ENCODE measurements at places on chromosomes 16 and 17. TPM values are rescaled to one million over a fixed set of nuclear protein-coding genes. Genes with fewer than 3 reads are reported as not detected.

DNA sequence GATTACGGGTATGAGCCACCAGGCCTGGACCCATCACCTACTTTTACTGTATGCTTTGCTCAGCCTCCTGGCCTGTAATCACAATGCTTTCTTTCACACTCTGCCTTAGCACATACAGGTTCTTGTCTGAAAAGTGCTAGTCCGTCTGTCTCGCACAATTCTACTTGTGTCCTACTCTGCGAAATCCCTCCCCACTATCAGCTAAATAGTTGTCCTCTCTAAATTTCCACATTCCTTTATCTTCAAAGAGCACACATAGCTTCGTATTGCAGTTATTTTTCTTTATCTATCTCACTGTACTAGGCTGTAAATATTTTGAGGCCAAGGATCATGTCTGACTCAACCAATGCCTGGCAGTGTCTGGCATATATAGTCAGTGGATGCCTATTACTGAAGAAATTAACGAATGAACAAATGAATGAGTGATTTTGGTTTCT, 38.5 kb upstream of the ETV4 start:
- no peak for DNase-seq

DNA sequence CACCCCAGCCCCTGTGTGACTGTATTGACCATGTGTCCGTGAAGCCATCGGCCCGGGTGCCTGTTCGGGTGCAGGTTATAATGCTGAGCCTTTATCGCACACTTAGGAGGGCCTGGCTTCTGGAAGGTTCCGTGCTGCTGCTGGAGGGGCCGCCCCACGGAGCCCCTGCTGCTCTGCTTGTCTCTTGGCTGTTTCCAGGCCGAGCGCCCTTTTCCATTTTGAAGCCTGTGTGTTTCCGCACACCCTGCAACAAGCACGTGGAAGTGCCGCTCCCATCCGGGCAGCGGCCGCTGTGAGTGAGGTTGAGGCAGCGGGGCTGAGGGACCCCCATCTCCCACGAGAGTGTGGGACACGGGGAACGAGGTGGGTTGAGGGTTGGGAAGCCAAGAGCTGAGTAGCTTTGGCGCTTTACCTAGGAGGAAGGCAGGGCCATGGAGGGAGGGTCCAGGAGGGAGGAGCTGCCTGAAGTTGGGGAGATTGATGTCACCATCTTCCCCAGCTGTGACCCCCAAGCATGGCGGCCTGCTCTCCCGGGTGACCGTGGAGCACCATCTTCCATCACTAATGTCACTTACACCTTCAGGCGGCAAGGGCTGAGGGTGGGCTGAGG, 200.1 kb upstream of the GSE1 start:
- no peak for DNase-seq

DNA sequence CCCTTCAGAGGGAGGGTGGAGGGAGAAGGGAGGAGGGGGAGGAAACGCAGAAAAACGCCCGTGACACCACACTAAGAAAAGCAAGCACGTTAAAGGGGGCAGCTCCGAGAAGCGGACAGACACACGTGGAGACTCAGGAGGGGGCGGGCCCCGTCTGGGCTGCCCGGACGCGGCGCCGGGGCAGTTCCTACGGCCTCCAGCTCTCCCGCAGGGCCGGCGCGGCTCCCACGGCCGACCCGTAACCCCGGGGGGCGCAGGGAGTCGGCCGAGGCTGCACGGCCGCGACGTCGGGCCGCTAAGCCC, 362 bp downstream of the KLHDC4 start:
- DNase-seq = no peak

DNA sequence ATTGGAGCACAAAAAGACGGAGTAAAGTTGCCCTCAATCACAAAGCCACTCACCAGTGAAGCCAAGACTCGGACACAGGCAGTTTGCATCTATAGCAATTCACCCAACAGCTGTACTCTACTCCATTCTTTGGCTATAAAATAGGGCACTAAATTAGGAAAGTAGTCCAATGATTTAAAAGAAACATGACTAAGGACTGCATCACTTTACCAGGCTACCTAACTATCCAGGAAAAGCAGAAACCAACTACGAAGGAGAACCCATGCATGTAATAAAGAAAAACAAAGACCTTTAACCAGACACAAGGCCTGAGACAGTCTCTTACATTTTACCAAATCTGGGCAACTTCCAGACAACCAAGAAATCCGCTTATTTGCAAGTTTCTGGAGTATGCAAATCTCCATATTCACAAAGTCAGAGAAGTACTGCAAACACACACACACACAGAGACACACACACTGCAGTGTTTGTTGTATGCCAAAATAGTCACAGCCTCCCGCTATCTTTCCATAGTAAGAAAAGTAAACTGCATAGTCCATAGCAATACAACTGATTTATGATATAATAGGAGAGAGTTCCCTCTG, 59.8 kb downstream of the CDH11 start:
- DNase-seq = no peak

DNA sequence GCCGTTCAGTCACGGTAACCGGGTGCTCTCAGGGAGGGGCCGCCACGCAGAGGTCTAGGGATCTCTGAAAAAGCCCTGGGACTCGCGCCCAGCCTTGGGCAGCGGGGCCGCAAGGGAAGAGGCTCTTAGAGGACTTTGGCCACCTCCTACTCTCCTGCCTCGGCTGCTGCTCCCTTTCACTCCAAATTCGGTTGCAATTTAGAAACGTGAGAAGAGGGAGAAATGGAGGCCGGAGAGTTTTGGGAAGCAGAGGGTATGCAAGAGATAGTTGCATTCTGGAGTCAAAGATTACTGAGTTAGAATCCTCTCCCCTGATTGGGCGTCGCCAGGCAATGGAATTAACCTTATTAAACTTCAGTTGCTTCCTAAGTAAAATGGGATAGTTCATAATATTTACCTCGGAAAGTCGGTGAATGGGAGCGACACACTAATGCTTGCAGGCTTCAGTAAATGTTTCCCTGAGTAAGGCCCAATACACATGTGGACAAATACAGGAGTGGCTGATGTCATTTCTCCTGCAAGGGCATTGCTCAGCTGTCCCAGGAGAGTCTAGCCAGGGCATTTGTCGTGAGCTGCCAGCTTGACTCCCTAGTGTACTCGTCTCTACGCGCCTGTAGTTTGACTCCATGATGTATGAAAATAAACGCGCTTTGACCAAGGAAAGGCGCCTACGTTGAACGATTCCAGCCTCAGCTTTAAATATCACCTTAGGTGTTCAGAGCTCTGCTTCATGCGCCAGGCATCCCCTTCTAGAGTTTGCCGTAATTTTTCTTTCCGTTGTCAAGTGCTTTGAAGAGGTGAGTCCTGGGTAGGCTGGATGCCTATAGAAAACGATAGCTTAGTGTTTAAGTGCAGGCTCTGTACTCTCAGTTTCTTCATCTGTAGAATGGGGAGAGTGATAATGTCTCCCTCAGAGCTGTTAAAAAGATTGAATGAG, 667 bp downstream of the OGFOD1 start:
- peak; percentile 9 for DNase-seq

- no peak for DNase-seq
These were observed 3.6 kb downstream of the RASD1 start for GRCh38 chr17:17492571-17492970.

- no peak for DNase-seq
These were observed 129.8 kb downstream of the ZNF423 start for GRCh38 chr16:49726155-49726554.

DNA sequence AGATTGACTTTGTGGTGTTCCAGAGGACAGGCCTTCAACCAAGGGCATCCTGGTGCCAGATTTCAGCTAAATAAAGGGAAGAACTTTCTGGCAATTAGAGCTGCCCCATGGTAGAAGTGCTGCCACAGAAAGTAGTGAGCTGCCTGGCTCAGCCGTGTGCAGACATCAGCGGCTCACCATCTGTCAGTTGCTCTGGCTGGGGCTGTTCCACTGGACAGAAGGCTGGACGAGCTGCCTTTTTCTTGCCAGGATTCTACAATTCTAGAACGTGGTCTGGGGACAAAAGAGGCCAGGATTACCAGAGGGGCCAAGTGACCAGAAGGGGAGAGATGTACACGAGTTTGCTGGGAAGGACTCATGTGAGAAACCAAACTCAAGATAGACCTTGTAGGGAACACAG, 107.0 kb upstream of the RPL38 start:
- DNase-seq = no peak

GRCh38 chr17:72311004-72311403, 190.2 kb downstream of the SOX9 start:
- no peak for DNase-seq

- DNase-seq = peak; percentile 43
These were observed 28.3 kb downstream of the VPS35L start for GRCh38 chr16:19583665-19584300.

- DNase-seq = no peak
These were observed 4.0 kb downstream of the RNF222 start for GRCh38 chr17:8393470-8394231.

GRCh38 chr17:38673707-38674013, 1.1 kb downstream of the EPOP start:
- DNase-seq = no peak

DNA sequence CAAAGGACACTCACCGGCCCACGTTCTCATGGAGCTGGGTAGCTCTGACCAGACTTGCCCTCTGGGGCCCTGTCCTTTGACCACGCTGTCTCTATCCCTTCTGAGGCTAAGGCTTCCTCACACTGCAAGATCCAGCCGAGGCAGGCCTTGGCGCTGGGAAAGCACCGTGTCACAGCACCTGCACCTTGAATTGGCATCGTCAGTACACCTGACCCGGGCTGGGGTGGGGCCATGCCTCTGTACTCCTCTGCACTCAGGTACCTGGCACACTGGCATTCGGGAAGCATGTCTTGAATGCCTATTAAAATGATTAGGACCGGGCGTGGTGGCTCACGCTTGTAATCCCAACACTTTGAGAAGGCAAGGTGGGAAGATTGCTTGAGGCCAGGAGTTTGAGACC, 6.0 kb downstream of the TBC1D24 start:
- no peak for DNase-seq

- DNase-seq = peak; percentile 60
These were observed 29.7 kb downstream of the DUSP14 start for GRCh38 chr17:37519251-37519985.

DNA sequence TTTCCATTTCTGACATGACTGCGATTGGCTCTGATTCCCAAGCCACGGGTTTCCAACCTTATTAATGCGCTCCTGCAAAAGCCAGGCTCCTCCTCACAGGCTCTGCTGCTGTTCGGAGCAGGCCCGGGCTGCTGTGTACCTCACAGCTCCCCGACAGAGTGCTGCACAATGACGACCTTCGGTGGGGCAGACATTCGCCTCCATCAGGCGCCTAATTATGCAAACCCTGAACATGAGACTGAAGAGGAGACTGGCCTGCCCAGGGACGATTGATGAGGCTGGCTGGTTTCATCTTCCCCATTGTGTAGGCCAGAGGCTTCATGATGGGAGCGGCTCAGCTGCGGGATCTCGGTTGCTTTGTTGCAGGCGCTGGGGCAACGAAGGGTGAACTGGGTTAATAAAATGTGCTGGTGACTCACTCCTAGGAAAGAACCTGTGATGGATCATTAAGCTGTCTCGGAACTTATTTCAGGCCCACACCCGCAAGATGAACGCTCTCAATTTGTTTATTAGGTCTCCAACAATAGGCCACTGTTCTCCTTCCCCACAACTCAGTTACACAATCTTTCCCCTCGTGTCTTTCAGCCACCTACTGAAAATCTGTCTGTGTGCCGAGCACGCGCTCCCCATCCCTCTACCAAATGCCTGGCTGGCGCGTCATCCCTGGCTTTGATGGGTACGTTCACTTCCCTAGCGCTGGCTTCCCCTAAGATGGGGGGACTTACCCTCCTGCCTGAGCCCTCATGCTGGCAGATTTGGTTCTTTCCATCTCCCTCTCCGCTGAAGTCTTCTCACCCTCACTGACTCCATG, 27.2 kb upstream of the TOB1 start:
- peak; percentile 52 for DNase-seq

- DNase-seq = no peak
These were observed 17.8 kb downstream of the ENPP7 start for GRCh38 chr17:79748295-79749099.

GRCh38 chr16:88453217-88453531, at the start of gene ZFPM1:
Gene ZFPM1 (plus strand): TSS chr16:88453280. CDS start chr16:88453639, 359 bp downstream.
- DNase-seq = no peak

DNA sequence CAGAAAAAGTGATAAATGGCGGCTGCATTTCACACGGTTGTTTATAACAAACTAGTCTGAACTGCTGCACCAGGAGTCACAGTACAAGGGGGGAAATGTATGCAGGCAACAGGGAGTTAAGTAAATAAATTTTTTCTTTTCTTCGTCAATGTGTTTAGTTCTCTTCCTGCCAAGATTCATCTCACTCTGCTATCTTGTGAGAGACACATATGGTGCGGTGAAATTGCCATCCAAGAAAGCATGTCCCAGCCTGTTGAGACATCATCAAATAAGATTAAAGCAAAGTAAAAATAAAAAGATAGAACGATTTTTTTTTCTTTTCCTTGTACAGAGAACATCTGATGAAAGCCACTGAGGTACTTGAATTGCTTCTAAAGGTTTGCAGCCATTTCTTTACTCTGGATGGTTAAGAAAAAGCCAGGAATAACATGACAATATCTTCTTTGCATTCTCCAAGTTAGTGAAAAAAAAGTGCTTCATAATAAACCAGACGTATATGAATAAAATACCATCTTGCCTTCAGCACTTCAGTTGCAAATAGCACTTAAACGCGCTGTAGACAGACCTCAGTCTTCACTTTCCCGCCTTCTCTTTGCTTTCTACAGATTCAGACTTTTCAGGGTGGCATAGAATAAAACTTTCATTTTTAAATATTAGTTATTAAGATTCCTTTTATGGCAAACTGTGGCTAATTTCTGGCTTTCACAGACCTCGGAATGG, 506.2 kb upstream of the ZFHX3 start:
- DNase-seq = no peak

GRCh38 chr17:17420082-17420481, 56.7 kb upstream of the MED9 start:
- DNase-seq = no peak

GRCh38 chr16:66289986-66290385, 76.5 kb upstream of the CDH5 start:
- no peak for DNase-seq

DNA sequence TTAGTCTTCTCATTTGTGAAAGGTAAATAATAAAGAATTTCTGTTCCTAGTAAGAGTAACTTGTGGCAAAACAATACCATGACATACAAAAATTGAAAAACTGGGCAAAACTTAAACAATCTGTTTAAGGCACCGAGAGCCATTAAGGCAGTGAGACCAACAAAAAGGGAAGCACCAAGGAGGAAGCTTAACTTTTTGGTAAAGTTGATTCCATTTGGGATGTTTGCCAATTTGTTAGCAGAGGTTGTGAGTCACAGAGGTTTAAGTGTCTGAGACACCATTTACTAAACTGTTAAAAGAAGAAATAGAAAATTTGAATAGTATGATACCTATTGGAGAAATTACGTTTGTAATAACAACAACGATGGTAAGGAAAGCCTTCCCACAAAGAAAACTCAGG, 4.9 kb downstream of the SLC35G3 start:
- DNase-seq = no peak

The ZG16B gene
- total RNA-seq = not detected

The RMI2 gene
- 21.8 TPM for total RNA-seq

The SCGB1C2 gene
- not detected for total RNA-seq

The FBXW10 gene
- not detected for total RNA-seq

The NLRC5 gene
- 6.6 TPM for total RNA-seq

The HSPB9 gene
- total RNA-seq = not detected

The HASPIN gene
- total RNA-seq = 9.4 TPM

The CHST6 gene
- 0.04 TPM for total RNA-seq

The RAB37 gene
- total RNA-seq = not detected

The MT1G gene
- total RNA-seq = not detected

The AGRP gene
- total RNA-seq = not detected

The HS3ST2 gene
- not detected for total RNA-seq
